ENCODE measurements at places on chromosomes 4 and X.

GRCh38 chr4:102563000-102563399 is 61.8 kb downstream of the NFKB1 start:
- no peak for DNase-seq

DNA sequence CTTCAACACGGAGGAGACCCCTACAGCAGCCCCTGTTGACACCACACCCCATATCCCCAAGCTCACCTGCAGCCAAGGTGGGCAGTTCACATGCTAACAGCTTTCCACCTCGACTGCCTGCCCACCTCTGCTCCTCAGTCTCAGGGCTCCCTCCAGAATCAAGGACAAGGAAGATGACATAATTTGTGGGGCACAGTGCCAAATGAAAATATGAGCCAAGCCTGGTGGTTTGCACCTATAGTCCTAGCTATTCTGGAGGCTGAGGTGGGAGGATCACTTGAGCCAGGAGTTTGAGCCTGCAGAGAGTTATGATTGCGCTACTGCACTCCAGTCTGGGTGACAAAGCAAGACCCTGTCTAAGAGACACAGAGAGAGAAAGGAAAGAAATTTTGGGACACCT is 516.3 kb downstream of the BCOR start:
- no peak for DNase-seq

- peak; percentile 72 for DNase-seq
These were observed 60.9 kb downstream of the HTT start for GRCh38 chr4:3135155-3136011.

DNA sequence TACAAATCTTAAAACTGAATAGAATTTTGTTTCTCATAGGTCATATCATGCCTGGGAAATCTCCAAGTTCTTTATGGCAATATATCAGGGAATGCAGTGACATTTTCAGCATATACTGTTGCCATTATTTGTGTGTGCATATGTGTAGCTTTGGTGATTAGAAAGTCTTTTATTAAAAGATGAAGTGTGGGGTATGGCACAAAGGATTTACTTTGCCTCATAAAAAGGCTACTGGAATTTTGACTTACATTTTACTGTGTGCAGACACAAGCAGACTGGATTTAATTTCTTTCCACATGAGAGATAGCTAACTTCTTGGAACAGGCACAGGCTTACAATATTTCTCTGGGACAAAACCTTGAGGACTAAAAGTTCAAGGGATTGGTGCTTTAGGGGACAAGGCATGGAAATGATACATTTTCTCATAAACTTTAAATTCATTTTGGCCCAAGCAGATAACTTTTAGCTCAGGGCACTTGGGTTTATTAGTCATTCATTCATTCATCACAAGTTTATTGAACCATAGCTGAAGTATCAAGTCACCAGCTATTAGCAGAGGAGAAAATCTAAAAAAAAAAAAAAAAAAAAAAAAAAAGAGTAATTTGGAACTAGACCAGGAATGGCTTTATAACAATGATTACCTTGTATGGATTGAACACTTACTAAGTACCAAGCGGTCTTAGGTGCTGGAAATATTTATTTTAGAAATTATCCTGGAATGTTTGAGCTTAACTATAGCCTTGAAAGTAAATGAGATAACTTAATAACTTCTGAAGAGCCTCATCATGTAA is 191.5 kb downstream of the SLIT2 start:
- no peak for DNase-seq

DNA sequence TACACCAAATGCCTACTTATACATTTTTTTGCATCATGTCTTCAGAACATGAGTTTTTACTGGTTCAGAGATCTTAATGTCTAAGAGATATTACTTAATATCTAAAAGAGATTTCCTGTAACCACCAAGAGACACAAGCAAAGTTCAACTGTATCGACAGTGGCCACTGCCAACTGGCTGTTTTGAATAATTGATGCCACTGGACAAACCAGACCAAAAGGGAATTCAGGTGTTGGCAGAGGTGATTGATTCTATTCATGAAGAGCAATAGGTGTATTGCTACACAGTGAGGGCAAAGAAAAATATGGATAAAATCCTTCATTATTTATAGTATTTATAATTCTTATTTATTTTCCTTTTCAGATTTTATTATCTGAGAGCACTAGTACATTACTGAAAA is 58.5 kb upstream of the ANKRD17 start:
- DNase-seq, result no peak

DNA sequence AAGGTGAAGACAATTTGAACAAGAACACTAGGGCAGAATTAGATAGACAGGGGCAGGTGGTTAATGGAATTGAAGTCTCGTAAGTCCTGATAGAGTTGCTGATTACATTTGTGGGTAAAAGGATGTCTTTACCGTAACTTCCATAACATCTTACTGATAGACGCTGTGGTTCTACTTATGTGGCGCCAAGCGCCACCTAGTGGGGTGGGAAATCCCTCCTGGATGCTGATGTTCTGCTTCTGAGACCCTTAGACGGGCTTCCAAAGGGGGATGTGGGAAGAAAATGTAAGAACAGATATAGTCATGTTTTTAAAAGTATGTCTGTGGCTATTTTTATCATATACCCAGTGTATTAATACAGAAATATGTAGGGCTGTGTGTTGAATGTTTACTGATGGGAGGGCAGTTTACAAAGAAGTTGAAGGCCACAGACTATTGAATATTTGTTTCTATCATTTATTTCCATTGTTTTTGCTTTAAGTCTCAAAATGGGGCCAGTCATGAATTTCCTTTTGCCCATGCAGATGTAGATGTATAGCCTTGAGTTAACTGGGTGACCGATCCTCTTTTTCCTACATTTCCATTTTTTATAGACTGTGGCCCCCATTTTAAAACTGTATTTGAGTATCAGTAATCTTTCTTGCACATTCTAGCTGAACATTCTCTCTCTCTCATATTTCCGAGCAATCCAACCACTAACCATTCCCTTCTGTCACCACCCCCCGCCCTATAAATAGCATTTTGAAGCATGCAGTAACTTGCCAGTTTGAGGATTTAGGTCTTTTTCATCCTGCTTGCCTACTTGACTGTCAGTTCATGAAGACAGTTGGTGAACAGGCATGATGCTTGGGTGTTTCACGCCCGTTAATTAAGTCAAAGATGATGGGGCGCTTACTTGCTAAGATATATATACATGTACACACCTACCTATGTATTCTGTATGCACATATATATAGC is 12.1 kb upstream of the TLR8 start:
- peak; percentile 7 for DNase-seq

Measured in thyroid gland (tissue), 4 donors.